ENCODE measurements at places on chromosomes 2 and 18.

DNA sequence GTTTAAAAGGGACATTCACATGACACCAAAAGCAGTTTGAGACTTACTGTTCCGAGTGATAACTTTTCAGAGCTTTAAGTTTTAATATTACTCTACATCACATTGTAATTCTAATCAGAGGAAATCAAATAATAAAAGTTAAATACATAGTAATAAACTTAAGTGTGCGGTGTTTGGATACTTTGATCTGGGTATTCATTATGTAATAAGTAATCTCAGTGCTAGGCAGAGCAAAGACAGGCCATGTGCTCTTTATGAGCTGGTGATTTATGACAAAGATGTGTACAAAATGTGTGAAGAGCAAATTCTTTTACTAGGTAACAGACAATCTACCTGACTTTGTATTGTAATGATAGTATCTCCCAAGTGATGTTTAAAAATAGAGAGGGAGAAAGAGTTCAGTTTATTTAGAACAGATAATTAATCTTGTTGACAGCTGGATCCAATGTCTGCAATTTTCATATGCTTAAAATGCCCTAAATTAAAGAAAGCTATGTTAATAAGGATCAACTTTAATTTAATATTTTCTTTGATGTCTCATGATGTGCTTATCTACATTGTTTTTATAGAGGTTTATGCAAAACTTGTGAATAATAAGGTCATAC is 4.4 kb downstream of the CFAP221 start:
- no peak for DNase-seq

- no peak for DNase-seq
Measured at GRCh38 chr18:48326901-48327675, 82.1 kb downstream of the ZBTB7C start.

DNA sequence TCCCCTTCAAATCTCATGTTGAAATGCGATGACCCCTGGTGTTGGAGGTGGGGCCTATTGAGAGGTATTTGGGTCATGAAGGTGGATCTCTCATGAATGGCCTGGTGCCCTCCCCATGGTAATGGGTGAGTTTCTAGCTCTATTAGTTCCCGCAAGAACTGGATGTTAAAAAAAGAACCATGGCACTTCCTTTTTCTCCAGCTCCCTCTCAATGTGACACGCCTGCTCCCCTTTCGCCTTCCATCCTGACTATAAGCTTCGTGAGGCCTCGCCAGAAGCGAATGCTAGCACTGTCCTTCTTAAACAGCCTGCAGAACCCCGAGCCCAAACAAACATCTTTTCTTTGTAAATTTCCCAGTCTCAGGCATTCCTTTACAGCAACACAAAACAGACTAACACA is 303.2 kb upstream of the REV1 start:
- no peak for DNase-seq

- no peak for DNase-seq
Measured at GRCh38 chr18:44805643-44806042, 125.0 kb downstream of the SETBP1 start.

GRCh38 chr2:56049233-56049845 is 125.8 kb upstream of the EFEMP1 start:
- no peak for DNase-seq

- no peak for DNase-seq
Measured at GRCh38 chr2:102425441-102426132, 2.6 kb downstream of the IL18RAP start.

DNA sequence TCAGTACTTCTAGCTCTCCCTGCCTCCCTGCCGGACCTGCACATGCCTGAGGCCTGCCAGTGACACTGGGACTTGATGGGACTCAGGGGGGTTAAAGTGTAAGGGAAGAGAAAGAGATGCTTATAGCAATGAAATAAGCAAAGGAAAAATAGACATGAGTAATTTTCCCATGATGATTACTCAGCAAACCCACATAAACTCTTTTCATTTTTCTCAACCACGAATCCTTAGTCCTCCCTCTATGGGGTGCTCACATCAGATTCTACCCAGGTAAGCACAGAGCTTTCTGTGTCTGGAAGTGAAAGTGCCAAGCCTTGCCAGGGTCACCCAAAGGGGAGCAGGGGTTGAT is 44.8 kb upstream of the ANKRD62 start:
- DNase-seq: no peak

DNA sequence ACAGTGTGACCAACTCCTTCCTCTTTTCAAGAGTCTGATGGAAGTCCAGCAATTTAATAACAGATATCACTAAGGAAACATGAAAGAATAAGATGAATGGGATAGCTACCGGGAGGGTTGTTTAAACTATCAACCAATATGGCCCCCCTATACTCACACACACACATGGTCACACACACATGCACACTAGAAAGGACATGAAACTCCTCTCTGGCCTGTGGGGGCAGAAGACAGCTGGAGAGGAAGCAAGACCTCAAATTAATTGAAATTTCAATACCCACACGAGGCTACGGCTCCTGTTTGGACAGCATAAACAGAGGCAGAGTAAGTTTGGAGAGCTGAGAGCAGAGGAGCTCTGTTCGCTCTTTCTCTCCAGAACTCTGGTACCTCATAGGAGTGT is 34.7 kb upstream of the REEP1 start:
- DNase-seq: no peak
